ENCODE measurements at places on chromosomes 11 and 22. TPM values are rescaled to one million over a fixed set of nuclear protein-coding genes. Genes with fewer than 3 reads are reported as not detected.

Gene SEC14L2
- 15.3 TPM for total RNA-seq

Gene BSCL2
- 18.0 TPM for total RNA-seq

Gene IGSF22
- 1.00 TPM for total RNA-seq

Gene CD3E
- total RNA-seq, result 476 TPM

Gene ARHGEF17
- not detected for total RNA-seq
